Right cardiac atrium (tissue), 5 donors: ENCODE measurements at places on chromosomes 11 and 22. TPM values are rescaled to one million over a fixed set of nuclear protein-coding genes. Genes with fewer than 3 reads are reported as not detected.

GRCh38 chr22:45991098-45991497 lies 14.1 kb upstream of the WNT7B start:
- no peak for DNase-seq

DNA sequence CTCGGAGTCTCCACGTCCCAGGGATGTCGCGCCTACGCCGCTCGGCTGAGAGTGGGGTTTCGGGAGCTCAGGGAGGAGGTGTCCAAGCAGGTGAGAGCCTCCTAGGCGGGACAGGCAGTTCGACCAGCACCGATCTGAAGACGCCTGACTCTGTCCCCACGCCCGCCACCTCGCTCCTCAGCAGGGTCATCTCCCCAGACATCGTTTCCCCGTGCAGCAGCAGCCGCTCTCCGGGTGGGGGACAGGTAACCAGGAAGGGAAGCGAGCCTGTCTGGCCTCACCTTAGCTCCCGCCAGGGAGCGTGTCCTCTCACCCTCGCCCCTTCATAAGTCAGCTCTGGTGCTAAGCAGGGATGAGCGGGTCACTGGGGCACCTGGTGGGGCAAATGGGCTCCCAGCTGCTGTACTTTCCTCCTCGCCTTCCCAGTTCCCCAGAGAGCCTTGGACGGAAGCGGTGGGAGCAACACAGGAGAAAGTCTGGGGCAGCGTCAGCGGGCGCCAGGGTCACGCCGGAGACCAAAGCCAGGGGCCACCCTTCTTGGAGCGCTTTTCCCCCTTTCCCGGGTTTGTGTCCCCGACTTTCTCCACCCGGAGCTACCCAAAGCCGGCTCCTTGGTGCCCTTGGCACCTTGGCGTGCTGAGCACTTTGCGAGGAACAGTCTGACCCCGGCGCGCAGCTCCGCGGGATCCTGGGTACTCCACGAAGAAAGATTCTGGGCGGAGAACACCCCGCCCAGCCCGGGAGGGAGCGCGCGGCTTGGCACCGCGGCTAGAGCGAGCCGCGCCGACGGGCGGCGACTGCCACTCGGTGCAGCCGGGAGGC lies 1.6 kb downstream of the SPON1 start:
- DNase-seq: peak; percentile 82

GRCh38 chr11:5809122-5809519 lies 397 bp downstream of the OR52N2 start:
- no peak for DNase-seq

DNA sequence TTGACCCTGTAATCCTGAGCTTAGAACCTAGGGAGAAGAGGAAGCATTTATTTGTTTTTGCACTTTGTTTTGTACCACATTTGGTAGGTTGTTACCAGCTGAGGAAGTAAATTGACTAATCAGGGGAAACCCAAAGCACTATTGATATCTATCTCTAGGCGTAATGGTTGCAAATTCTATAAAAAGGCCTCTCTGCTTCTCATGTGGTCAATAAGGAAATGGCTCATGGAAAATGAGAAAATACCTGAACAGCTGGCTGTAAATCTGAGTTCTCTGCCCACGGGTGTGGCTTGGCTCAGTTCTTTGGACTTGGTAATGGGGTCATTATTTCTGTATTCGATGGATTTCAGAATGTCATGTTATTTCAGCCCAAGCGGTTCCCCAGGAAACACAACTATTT lies 42.4 kb downstream of the BARX2 start:
- no peak for DNase-seq

- DNase-seq: no peak
These were observed 45.9 kb downstream of the WNT7B start for GRCh38 chr22:45931042-45931441.

DNA sequence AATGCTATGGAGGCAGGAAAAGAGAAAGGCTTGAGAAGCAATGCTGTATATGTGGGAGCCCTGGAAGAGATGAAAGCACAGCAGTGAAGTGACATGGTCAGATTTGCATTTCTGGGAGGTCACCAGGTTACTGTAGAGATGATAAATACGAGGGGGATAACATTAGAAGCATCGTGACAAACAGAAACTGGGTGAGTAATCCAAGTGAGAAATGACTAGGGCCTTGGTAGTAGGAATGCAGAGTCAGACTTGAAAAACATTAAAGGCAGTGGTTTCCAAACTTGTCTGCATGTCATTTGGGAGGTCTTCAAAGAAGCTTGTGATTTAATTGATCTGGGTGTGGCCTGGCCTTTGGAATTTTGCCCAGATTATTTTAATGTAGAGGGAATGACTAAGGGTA lies 43.9 kb downstream of the CCDC34 start:
- no peak for DNase-seq

GRCh38 chr11:12024254-12024926 lies 16.0 kb upstream of the DKK3 start:
- no peak for DNase-seq

DNA sequence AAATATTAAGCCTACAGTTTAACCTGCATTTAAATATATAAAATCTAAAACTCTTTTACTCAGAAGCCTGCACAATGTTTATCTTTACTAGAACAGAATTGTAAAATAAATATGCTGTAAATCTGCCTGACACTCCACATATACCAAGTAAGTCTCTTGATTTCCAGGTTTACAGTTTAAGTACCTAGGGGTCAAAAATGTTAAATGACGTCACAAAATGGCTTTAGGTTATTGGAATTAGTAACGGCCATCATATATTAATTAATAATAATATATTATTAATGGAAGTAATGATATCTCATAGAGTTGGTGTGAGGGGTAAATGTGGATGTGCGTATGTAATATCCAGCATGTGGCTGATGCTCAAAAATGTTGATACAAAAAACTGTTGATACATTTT lies 114.8 kb upstream of the ANO5 start:
- no peak for DNase-seq

GRCh38 chr11:72635309-72635915 lies 38.8 kb downstream of the PDE2A start:
- peak; percentile 18 for DNase-seq

DNA sequence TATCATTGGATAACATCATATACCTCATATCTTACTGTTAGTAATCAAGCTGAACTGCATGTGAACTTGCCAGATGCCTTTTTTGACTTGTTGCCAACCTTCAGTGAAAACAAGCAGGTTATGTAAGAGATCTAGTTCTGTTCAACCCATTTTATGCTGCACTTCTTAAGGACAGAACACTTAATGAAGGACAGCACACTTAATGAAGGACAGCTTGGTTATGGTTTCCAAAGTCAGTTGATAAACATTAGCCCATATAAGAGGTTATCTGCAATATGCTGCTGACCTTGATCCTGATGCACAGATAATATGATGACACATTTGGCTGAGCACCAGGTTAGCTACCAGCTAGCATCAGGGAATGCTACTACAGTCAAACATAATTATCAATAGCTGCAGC lies 358.7 kb upstream of the PDGFD start:
- no peak for DNase-seq

GRCh38 chr11:111729831-111730311 lies 36.3 kb downstream of the PPP2R1B start:
- DNase-seq: no peak

DNA sequence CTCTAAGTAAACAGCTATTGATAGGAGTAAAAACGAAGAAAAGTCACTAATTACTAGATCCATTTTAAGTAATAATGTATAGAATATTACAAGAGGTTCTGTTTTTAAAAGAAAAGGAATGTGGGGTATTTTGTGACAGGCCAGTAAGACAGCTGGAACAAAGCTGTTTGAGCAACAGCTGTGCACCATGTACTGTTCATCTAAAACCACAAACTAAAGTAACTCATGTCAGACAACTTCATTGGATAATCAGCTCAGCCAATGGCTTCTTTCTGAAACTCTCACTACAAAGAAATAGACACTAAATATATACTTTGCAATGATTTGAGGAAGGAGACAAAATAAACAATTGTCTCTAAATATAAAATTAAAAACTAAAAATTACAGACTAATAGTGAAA lies 16.1 kb downstream of the RRAS2 start:
- DNase-seq: no peak

DNA sequence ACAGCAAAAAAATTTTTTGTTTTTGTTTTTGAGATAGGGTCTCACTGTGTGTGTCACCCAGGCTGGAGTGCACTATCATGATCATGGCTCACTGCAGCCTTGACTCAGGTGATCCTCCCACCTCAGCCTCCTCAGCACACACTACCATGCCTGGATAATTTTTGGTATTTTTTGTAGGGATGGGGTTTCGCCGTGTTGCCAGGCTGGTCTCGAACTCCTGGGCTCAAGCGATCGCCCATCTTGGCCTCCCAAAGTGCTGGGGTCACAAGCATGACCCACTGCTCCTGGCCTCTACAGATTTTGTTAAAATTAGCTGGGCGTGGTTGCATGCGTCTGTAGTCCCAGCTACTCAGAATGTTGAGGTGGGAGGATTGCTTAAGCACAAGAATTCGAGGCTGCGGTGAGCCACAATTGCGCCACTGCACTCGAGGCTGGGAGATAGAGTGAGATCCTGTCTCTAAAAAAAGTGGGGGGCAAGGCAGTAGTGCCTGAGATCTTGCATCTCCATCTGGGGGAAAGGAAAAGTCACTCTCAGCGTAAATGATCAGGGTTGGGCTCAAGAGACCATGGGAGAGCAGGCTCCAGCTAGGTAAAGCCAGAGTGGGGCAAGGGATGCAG lies 10.6 kb upstream of the DGKZ start:
- DNase-seq: no peak

- DNase-seq: no peak
These were observed 28.8 kb downstream of the WNT7B start for GRCh38 chr22:45948081-45948648.

- DNase-seq: peak; percentile 10
These were observed 5.2 kb downstream of the MRGPRE start for GRCh38 chr11:3226846-3227567.

GRCh38 chr11:64049509-64049908 lies 13.8 kb downstream of the FLRT1 start:
- DNase-seq: no peak

GRCh38 chr11:64848214-64848825 lies 3.9 kb upstream of the CDC42BPG start:
- no peak for DNase-seq

DNA sequence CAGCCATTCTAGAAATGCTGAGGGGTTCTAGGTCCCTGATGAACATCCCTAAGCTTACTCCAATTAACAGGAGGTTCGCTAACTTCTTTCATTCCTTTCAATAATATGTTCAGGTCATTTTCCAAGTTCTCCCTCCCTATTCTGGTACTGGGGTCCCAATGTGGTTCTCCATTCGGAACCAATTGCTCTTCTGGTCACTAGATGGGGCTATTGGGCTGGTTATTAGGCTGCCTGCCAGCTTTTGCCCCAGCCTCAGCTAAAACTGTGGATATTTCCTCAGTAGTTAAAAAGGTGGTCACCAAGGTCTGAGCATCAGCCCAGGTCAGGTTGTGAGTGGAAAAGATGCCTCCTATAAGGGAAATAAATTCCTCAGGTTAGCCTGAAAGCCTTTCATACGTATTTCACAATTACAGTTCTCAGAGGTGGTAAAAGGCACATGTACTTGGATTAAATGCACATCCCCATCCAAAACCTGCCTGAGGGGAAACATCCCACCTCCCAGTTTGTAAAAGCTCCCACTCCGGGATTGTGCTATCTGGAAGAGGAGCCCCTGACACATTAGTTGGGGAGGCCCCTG lies 161.1 kb upstream of the CCDC179 start:
- DNase-seq: peak; percentile 41

DNA sequence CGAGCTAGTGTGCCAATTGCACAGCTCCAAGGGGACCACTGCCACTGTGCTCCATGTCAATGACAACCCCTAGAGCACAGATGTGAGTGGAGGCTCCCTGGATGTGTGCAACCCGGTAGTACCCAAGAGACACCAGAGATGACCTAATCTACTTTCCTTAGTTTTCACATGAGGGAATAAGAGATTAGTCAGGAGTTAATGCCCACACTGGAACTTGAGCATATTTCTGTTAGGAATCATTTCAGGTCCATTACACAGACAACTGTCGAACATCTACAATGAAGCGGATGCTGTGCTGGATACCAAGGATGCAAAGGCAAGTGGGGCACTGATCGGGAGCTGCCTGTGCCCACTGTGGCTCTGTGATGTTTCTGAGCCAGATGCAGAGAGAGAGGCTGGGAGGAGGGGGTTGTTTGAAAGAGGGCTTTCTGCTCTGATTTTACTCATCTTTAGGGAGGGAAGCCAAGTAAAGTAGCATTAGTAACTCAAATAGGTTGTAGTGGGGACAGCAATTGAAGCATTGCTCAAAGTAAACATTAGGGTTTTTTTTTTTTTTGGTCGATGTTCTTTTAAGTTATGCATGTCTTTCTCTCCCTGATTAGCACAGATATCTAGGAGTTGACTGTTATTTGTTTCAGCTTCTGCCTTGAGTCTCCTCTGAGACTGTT lies 82.5 kb upstream of the SORL1-AS1 start:
- no peak for DNase-seq

DNA sequence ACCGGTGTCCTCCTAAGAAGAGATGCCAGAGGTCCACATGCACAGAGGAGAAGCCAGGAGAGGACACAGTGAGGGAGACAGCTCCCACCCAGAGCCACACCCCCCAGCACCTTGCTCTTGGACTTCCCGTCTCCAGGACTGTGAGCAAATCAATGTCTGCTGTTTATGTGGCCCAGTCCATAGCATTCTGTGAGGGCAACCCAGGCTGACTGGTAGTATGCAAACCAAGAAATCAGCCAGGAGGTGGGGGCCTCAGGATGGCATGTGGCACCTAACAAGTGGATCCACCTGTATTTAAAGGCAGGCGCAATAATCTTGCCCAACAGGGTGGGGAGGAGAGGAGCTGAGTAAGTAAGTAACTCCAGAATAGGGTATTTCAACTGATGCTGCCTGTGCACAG lies 136.4 kb downstream of the BRD1 start:
- DNase-seq: no peak

DNA sequence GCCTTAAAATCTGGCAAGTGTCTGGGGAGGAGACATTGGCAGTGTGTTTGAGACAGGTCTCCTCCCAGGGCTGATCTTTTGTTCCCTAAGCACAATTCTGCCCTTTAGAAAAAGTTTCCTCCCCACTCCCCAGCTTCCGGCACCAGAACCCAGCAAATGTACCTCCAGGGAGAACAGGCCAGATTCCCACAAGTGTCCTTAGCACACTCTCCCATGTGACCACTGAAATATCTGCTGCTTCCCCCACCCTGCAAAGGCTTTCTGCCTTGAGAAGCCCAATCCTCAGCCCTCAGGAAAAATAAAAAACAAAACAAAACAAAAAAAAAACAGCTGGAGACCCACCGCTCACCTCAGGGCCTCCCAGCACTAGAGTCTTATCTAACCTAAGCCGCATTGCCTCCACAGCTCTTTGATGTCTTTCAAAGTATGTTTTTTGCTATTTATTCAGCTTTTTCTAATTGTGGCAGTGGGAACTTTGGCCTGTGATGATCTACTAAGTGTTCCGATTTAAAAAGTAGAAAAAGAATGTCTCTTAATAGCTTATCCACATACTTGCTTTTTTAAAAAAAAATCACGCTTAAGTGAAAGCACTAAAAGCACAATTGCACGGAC lies 29.0 kb upstream of the FBLN1 start:
- no peak for DNase-seq

- no peak for DNase-seq
These were observed 45.3 kb downstream of the SGSM3 start for GRCh38 chr22:40415531-40416266.

Gene TSSK2
- not detected for total RNA-seq

Gene ADORA2A
- total RNA-seq: 3.7 TPM

Gene GRM5
- total RNA-seq: not detected

Gene FAR1
- total RNA-seq: 33.9 TPM

Gene MYO7A
- 5.7 TPM for total RNA-seq

Gene KDM4E
- total RNA-seq: not detected

Gene ACRV1
- total RNA-seq: not detected
